Stimulated activated CD4-positive, alpha-beta T cell treated with anti-CD3 and anti-CD28 coated beads, TNF-alpha, amount 100 ng/mL, for 1 hour (primary cell): ENCODE measurements at places on chromosomes 2 and 18.

- DNase-seq = no peak
These were observed 123.2 kb downstream of the BIRC6 start for GRCh38 chr2:32479993-32480392.

DNA sequence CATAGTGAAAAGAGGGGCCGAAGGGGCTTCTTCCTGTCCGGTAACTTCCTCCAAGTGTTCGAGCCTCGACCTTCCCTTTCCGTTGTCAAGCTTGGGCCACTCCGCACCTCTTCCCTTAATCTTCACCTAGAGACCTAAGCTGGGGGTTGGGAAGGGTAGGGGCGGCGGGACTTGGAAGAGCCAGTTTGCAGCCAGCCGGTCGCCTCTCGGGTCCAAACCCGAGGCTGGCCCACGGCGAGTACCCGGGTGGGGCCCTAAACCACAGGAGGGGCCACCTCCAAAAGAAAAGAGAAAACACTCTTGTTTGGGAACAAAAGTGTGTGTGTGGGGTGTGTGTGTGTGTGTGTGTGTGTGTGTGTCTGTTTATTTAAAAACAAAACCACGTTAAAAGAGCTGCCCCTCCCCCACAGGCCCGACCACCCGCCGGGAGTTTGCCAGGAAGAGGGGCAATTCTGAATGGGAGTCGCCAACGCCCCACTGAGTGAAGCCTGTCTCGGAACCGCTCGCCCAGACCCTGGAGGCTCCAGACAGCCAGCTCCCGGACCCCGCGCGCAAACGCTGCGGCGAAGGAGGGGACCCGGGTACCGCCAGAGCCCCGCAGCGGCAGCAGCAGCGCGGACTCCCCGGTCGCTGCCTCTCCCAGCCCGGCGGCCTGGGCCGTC, 488 bp upstream of the RHOB start:
- DNase-seq = no peak

- DNase-seq = no peak
These were observed 43.6 kb downstream of the SRBD1 start for GRCh38 chr2:45567288-45567963.

- DNase-seq = no peak
These were observed 49.2 kb downstream of the CYB5A start for GRCh38 chr18:74242438-74243096.

- no peak for DNase-seq
These were observed 385.0 kb upstream of the TNP1 start for GRCh38 chr2:217244815-217245214.

DNA sequence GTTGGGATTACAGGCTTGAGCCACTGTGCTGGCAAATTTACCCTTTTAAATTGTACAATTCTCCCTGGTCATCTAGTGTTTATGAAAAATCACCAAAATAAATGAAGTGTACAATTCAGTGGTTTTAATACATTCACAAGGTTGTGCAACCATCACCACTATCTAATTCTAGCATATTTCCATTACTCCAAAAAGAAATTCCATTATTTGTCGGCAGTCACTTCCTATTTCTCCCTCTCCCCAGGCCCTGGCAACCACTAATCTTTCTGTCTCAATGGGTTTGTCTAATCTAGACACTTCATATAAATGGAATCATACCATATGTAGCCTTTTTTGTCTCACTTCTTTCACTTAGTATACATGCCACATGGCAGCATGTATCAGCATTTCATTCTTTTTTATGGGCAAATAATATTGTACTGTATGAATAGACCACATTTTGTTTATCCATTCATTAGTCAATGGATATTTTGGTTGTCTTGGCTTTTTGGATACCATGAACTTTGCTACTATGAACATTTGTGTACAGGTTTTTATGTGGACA, 12.6 kb upstream of the POLE4 start:
- DNase-seq = no peak

- no peak for DNase-seq
These were observed 1225.8 kb downstream of the SUCLG1 start for GRCh38 chr2:83233326-83233725.

DNA sequence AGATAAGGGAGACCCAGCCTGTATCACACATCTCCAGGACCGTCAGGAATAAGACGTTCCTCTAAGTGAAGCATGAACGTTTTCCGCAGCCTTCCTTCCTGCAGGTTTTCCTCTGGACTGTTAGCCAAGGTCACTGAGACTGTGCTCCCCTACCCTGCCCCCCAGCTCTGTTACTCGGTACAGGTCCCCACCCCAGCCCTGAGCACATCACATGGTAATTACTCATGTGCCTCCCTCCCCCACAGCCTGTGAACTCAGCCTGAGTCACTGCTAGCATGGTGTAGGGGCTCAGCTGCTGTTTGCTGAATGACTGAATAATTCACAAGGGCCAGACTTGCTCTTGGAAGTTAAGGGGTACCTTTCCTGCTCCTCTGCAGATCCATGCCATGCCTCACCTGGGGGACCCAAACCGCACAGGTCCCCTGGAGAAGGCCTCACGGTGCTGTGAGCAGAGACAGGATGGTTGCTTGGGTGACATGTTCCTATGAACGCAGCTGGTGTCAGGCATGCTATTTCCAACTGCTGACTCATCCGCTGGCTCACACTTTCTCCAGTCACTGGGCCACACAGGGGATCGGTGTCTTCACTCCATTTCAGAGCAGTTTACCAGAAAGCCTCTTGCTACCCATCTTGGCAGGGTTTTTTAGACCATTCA, 88.2 kb downstream of the PLB1 start:
- no peak for DNase-seq

- no peak for DNase-seq
These were observed 345.7 kb upstream of the SPRED2 start for GRCh38 chr2:65778137-65778536.

DNA sequence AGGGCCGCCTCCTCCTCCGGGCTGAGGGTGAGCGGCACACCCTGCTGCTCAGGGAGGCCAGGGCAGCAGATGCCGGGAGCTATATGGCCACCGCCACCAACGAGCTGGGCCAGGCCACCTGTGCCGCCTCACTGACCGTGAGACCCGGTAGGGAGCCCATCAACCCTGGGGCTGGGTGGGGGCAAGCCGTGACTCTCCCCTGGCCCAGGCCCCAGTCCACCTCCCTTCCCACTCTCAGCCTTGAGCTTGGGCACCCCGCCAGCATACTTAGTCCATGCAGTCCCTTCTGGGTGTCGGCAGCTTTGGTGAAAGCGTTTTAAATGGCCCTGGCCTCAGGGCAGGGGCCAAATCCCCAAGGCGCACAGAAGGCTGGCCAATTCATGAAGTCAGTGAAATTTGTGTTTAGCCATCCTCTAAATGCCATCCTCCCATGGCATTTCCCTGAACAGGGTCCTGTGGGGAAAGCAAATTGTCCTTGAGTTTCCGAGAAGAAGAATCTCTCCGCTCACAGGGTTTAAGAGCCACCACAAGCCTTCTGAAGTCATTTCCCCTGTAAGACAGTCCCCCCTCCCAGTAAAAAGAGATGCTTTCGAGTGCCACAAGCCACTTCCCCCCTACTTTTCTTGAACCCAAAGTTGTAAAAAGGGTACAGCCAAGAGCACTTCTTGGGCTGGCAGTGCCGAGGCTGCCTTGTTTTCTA, 17.2 kb downstream of the SPEG start:
- DNase-seq = no peak

GRCh38 chr18:63237881-63238692, 81.5 kb downstream of the BCL2 start:
- no peak for DNase-seq

DNA sequence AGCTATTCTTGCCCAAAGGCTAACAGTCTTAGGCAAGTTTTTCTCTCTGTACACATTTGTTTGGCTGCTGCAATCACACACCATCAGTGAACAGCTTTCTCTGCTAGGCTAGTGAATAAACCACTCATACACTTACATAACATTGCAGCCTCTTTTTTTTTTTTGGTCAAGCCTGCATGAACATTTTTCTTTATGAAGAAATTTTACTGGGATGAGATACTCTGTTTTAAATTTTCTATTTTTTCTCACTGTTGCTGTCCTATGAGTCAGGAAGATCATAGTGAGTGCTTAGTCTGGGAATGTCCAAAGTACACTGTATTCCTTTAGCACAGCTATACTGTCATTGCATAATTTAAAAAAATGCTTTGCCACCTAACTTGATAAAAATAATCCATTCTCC, 58.5 kb downstream of the ROCK1 start:
- no peak for DNase-seq

DNA sequence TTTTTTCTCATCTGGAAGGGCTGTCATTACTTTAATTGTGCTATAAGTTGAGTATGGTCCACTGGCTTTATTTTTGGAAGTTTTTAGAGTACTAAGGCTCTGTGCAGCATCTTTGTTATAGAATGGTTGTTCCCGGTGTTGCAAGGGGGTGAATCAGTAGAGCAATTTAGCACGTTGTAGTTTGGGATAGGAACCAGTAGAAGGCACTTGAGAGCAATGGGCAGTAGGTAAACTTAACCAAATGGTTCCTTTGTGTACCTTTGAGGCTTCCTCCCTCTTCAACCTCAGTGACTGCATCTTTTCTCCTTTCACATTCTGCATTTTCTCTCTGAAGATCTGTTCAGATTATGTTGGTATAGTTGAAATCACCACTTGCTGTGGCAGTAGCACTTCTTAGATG, 238.2 kb upstream of the SYT4 start:
- no peak for DNase-seq

DNA sequence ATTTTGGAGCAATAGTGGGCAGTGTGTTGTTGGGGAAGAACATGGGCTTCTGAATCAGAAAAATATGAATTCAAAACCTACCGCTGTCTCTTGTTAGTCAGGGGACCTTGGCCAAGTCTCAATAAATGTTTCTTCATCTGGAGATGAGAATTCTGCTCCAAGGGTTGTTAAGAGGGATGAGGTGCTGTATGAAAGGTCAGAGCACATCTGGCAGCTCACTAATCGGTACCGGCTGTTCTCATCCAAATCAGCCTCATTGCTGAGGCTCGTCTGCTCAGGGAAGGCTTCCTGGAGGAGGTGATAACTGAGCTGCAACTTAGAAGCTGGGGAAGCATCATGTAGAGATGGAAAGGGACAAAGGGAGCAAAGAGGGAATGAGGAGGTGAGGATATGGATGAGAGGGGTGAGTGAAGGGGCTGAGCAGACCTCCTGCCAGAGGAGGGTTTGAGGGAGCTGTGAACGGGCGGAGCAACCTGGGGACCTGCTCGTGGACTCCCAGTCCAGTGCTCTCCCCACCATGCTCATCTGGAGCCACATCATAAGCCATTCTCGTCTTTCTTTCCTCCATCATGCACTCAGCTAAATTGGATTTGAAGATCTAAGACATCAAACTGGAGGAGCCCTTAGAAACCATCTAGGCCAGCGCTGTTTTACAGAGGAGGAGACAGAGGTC, 47.4 kb downstream of the GREB1 start:
- no peak for DNase-seq

DNA sequence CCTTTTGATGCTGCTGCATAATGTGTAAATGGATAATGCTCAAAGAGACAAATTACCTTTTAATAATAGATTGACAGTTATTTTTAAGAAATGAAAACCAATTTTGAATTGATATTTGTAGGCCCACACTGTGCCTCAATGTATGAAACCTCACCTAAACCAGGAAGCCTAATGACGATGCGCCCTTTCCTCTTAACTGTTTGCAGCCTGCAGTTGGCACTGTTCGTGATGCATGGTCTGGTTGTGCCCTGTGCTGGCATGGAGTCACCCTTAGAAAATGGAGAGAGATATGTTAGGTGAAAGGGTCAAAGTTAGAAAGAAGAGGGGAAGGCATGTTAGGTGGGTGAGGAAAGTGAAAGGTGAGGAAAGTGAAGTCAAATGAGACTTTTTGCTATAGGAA, 390.2 kb downstream of the PTPRM start:
- no peak for DNase-seq

DNA sequence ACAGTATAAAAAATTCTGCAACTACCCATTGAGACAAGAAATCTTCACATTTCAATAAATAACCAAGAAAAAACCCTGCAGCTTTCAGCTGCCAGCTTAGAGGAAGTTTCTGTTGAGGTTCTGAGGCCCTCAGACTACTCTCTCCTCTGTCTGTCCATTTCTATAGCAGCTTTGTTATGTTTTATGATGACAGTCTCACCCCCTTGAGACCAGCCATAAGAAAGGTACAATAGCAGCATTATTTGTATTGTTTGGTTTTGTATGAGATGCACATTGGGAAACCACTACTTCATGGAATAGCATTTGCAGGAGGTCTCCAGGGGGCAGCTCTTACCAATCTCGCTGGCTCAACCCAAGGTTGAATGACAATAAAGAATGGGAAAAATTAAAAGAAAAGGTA, 334.6 kb upstream of the VRK2 start:
- DNase-seq = no peak

DNA sequence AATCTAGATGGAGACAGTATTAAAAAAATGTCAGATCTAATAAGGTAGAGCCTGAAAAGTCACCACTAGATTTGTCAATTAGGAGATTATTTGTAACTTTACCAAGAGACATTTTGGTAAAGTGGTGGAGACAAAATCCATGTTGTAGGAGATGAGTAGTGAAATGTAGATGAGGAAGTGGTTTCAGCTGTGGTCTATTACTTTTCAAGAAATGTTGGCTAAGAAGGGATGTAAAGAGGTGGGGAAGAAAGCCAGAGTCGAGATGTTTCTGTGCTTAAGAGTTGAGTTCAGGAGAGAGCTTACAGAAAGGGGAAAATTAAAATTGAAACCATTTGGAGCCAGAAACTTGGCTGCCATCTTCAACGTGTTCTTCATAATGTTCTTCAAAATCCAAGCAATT, 22.2 kb downstream of the ACVR2A start:
- no peak for DNase-seq

- DNase-seq = no peak
These were observed 119.5 kb upstream of the CYRIA start for GRCh38 chr2:16785149-16785548.

- no peak for DNase-seq
These were observed 174.2 kb upstream of the RBMS1 start for GRCh38 chr2:160667811-160668210.

- no peak for DNase-seq
These were observed 14.3 kb downstream of the FRZB start for GRCh38 chr2:182852090-182852489.

DNA sequence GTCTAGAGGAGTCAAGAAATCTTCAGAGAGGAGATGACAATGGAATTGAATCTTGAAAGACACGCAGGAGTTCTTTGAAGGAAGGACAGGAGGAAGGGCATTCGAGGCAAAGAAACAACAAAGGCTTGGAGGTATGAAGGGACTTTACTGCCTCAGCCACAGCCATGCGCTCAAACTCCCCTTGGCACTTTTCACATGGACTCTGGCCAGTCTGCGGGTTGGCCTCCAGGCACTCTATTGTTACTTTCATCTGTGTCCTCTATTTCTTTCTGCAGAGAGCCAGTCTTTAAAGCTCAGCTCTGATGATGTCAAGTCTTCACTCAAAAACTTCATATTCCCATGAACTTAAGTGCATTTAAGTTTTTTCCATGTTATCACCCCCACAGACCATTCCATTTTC, 95.4 kb downstream of the ZAP70 start:
- DNase-seq = no peak

DNA sequence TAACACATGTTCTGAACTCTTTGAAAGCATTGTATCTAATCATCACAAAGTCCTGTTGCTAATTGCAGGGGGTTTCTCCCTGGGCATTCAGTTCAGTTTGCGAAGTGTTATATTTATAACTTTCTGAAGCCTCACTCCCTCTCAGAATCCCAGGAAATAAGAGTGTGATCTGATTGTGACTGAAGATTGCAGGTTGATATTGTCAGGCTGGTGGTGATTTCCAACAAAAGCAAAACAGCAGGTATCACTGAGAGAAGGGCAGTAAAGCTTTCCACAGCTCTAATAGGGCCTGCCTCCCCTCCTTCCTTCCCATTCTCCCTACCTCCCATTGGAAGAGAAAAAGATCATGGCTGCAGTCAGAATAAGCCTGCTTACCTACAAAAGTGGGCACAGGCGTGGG, 466.7 kb upstream of the FSHR start:
- no peak for DNase-seq

GRCh38 chr2:217040099-217040498, 180.2 kb upstream of the TNP1 start:
- no peak for DNase-seq
